ENCODE measurements at places on chromosomes 7 and 10. TPM values are rescaled to one million over a fixed set of nuclear protein-coding genes. Genes with fewer than 3 reads are reported as not detected.

DNA sequence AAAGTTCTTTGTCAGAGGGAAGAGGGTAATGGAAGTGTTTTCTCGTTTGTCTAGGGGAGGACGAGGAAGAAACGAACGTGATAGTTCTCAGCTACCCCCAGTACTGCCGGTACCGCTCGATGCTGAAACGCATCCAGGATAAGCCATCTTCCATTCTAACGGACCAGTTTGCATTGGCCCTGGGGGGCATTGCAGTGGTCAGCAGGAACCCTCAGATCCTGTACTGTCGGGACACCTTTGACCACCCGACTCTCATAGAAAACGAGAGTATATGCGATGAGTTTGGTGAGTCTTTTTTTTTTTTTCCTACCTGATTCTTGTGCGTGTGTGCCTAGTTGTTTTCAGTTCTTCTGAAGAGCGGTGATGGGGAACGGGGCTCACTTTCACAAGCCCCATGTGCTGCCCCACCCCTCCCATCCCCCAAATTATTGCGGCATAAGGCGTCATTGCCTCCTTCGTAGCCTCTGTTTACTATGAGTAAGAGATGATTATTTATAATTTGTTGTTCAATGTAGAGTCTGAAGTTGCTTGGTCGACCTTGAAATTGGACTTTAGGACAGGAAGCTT lies 98.6 kb downstream of the ARID5B start:
- no peak for DNase-seq

DNA sequence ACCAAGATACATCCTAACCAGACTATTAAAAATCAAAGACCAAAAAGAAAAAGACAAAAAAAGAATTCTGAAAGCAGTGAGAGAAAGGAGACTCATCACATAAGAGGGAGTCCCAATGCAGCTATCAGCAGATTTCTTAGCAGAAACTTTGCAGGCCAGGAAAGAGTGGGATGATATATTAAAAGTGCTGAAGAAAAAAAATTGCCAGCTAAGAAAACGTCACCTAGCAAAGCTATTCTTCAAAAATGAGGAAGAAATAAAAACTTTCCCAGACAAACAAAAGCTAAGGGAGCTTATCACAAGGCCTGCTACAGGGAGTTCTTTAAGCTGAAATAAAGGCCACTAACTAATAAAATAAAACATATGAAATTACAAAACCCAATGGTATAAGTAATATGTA lies 40.5 kb upstream of the CDK6 start:
- DNase-seq: no peak

The UCMA gene
- not detected for total RNA-seq

The OR2A12 gene
- total RNA-seq: not detected

DNA sequence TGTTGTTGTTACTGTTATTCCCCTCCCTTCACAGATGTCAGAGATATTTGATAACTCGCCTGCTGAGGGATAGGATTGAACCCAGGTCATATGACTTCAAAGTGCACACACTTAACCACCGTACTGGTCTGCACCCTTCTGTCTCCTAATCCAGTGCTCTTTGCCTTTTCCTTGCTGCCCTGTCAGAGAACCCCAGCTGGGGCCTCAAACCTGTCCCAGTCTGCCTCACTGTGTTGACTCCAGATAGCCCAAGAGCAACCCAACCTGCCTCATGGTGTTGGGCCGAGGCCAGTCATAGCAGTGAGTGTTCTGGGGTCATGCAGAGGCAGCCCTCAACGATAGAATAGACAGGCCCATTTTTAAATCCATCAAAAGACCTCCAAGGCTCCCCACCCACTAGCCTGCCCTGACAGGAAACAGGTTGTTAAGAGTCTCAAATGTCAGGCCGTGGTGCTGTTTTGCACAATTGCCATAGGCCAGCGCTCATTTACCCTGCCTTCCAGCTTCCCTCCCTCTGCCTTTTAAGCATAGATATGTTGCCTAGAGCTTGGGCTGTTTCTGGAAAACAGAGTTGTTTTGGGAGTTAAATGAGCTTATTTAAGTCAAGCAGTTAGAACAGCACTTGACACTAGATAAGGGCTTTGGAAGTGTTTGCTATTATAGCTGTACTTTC lies 37.0 kb upstream of the PDCD4 start:
- no peak for DNase-seq

The HTR7 gene
- total RNA-seq: 6.4 TPM

GRCh38 chr10:9311702-9312499 lies 1257.4 kb downstream of the GATA3 start:
- no peak for DNase-seq
